Small intestine (tissue), 16 donors: ENCODE measurements at places on chromosomes 7 and 10. TPM values are rescaled to one million over a fixed set of nuclear protein-coding genes. Genes with fewer than 3 reads are reported as not detected.

DNA sequence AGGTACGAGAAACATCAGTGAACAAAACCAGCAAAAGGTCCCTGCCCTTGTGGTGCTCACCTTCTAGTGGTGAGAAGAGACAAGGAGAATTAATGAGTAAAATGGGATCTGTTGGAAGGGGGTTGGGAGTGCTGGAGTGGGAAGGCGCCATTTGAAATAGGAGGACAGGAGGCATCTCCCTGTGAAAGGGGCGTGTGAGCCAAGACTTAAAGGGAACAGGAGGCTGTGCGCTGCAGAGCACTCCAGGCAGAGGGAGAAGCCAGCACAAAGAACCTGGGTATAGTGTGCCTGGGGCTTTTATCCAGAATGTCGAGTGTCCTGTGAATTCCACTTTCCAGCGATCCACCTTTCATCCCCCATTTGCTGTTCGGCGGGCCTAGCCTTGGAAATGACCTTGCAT, 497.9 kb upstream of the GALNT17 start:
- no peak for DNase-seq

DNA sequence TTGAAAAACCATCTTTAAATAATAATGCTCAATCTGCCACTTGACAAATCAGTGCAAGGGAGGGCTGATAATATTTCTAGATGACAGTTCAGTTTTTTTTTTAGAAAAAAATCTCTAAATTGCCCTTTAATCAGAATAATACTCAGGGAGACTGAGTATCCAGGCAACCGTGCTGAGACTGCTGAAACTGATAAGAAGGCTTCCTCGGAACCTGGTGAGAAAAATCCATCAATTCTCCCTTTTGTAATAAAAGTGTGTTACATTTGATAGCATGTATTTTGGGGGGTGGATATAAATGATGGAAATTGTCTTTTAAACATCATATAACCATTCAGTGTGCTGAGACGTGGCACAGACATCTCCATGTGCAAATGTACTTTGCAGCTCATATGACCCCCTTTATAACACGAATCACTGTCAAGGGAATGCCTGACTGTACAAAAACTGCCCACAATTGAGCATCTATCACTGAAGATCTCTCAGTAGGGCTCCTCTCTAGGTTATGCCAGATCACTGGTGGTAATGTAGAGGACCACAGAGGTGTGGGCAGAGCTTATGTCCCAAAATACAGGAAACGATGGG, 491.1 kb upstream of the ADARB2 start:
- DNase-seq, result no peak

DNA sequence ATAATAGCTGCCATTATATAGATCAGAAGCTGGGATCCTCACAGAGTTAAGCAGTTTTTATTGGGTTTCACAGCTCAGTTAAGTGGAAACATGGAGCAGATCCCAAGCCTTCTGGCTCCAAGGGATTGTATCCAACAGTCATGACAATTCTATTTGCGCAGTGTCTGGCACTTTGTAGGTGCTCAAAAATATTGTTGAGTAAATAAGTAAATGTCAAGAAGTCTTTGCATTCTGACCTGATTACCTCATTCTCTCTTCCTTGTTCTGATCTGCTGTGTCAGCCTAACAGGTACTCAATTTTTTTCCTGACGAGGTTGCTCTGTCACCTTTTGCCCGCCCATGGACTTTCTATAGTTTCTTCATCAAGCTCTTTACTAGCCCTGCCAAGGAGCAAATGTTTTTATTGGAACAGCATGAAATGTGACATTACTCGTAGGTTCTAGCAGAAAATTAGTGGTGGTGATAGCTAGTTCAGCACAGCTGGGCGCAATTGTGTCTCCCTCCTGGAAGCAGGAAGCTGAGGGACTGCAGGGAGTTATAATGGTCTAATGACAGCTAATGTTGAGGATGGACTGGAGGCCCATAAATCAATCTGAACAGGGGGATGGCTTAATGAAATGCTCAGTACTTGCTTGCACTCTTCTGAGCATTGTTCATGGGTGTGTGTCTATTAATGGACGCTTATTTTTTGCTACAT, 680.2 kb downstream of the CCSER2 start:
- no peak for DNase-seq

- DNase-seq, result peak; percentile 93
Observed at GRCh38 chr10:43322769-43323168, 48.7 kb upstream of the FXYD4 start.

- no peak for DNase-seq
Observed at GRCh38 chr10:43598446-43598845, 7.8 kb upstream of the ZNF485 start.

- no peak for DNase-seq
Observed at GRCh38 chr7:44114586-44115310, 8.6 kb downstream of the POLD2 start.

DNA sequence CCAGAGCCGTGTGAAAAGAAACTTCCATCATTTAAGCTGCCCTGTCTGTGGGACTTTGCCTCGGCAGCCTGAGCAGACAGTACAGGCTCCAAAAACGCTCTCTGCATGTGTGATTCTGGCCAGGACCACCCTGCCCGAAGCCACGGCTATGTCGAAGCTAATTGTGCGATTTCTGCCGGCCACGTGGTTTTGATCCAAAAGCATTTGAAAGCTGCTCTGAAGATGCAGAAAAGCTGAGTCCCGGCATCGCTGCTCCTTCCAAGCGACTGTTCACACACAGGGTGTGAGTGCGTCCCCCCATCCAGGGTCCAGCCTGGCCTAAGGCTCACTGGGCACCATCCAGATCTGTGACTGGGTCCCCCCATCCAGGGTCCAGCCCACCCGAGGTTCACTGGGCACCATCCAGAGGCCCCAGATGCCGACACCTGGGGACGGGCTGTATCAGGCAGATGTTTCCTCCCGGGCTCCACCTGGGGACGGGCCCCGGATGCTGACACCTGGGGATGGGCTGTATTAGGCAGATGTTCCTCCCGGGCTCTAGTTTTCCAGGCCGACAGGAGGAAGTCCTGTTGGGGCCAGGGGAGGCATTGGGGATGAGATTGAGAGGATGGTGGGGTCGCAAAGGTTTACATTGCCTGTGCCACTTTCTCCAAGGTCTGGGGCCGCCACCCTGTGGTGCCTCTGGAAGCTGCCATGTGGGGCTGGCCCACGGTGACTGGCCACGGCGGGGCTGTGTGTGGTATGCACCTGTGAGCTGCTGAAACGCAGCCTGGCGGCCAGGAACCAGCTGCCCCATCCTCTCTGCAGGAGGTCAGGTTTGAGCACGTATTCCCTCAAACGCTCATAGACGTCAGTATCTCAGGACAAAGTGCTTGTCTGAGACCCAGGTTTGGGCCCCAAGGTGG, 527.4 kb downstream of the DNAJB6 start:
- DNase-seq, result no peak

- DNase-seq, result no peak
Observed at GRCh38 chr7:121139427-121139826, 150.9 kb downstream of the CPED1 start.

DNA sequence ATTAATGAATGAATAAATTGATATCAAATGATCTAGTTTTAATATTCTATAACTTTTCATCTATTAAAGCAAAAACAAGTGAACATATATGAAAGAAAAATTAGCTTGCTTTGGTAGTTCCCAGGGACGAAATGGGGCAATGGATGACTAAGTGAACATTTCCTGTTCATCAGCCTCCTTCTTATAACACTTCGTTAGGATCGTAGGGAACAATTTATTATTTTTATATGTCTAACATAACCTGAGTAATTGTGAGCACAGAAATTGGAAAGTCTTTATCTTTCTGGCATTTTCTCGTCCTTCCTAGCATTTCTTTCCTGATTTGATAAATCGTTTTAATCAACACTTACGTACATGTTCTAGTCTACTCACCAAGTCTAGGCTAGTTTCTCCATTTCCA, 59.1 kb upstream of the PPP1R3C start:
- DNase-seq, result no peak

- DNase-seq, result no peak
Observed at GRCh38 chr7:17663061-17663675, 277.1 kb downstream of the SNX13 start.

DNA sequence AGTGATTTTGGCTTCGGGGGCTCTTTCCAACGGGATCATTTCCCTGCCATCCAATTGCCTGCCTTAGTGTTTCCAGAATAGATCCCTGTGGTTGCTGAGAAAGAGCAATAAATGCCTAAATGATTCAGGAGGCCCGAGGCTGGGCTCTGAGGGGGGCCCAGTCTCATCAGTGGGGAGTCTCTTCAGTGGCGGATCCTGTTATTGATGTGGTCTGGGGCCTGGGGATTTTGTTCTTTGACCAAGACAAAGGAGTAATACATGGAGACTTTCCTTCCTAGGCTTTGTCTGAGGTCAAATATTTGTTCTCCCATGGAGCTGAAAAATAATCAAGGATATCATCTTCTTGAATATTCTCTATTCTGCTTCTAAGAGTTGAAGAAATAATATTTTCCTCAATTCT, 40.8 kb downstream of the TAS2R41 start:
- DNase-seq, result no peak

GRCh38 chr7:6375348-6376101, 72.2 kb downstream of the DAGLB start:
- peak; percentile 48 for DNase-seq

- DNase-seq, result no peak
Observed at GRCh38 chr7:15279640-15280039, 282.2 kb downstream of the AGMO start.

GRCh38 chr10:10385831-10386230, 631.8 kb upstream of the CELF2 start:
- no peak for DNase-seq

GRCh38 chr10:35336921-35337823, 863 bp downstream of the CCNY start:
- peak; percentile 22 for DNase-seq

DNA sequence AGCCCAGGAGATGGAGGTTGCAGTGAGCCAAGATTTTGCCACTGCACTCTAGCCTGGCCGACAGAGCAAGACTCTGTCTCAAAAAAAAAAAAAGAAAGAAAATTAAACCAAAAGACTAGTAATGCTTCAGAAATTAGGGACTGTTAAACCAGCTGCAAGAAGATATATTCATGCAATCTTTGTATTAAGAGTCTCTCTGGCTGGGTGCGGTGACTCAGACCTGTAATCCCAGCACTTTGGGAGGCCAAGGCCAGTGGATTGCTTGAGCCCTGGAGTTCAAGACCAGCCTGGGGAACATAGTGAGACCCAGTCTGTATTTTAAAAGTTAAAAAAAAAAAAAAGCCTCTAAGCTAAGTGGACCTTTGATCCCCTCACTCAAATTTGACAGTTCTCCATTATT, 2.5 kb upstream of the HNRNPF start:
- no peak for DNase-seq

DNA sequence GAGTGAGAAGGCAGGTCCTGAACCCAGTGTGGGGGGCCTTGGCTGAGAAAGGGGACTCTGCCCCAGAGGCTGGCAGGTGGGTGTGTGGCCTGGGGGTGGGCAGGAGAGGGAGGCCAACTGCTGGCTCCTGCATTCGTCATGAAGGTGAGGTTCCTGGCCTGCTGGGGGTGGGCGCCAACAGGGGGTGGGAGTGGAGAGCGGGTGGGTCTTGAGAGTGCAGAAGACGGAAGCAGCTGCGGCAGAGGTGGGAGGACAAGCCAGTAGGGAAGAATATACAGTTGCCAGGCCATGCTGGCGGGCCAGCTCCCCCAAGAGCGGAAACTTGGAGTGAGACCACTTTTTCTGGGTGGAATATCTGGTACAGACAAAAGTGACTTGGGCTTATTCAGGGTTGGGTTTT, 23.4 kb downstream of the GHRHR start:
- DNase-seq, result no peak

DNA sequence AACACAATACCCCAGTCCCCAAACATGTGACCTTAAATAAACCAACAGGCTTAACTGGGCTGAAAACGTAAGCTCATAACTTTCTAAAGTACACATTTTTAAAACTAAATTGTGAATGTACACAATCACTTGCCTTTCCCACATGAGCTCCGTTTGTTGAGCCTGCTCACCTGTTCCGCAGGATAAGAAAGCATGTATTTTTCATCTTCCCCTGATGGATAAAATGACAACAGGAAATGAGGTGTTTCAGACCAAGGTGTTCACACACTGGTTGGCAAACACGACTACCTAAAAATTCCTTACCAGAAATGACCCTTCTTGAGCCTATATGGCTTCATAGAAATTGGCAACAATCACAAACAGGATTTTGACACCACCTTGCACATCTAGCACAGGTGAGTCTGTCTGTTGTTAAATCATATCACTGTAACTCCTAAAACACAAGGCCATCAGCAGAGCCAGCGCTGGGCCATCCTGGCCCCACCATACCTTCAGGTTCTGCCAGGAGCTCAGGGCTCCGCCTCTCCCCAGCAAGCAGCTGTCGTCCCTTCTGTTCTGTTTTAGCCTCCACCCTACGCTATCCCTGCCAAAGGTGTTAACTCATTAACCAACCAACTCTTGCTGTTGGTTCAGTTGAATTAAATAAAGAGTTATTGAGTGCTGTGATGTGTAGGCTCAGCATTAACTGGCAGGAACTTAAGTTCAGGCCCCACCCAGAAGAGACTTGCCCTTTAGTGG, 73.6 kb upstream of the RNF32 start:
- peak; percentile 69 for DNase-seq

GRCh38 chr10:356452-356851, 221.2 kb downstream of the ZMYND11 start:
- DNase-seq, result no peak

GRCh38 chr7:118793582-118793981, 569.1 kb downstream of the ANKRD7 start:
- DNase-seq, result no peak

- no peak for DNase-seq
Observed at GRCh38 chr7:41922373-41922772, 219.5 kb upstream of the INHBA start.

DNA sequence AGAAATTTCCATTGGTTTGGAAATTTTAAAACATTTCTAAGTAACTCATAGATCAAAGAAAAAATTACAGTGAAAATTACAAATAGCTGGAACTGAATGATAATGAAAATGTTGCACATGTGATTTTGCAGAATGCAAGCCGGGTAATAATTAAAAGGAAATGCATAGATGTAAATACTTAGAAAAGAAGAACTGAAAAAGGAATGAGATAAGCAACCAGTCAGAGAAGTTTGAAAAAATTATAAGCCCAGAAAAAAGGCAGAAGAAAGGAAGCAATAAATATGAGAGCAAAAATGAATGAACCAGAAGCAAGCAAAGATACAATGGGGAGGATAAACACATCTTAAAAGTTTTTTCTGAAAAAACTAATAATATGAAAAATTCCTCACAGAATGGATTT, 3.2 kb upstream of the TMEM273 start:
- DNase-seq, result no peak

Gene GPC2
- not detected for polyA plus RNA-seq

Gene CALCR
- not detected for polyA plus RNA-seq

Gene ELN
- 1.3 TPM for polyA plus RNA-seq

Gene SLC39A12
- polyA plus RNA-seq, result not detected

Gene NUTM2E
- polyA plus RNA-seq, result 0.09 TPM

Gene EMX2
- not detected for polyA plus RNA-seq

Gene AQP1
- 42.9 TPM for polyA plus RNA-seq

Gene EFCAB10
- polyA plus RNA-seq, result not detected

Gene HABP2
- 1.9 TPM for polyA plus RNA-seq

Gene APBB1IP
- 2.8 TPM for polyA plus RNA-seq
